ENCODE measurements at places on chromosomes 16 and 17. TPM values are rescaled to one million over a fixed set of nuclear protein-coding genes. Genes with fewer than 3 reads are reported as not detected.

Gene FLII
- total RNA-seq = 307 TPM

- no peaks in the 10 kb centered on the region for H3K36me3 ChIP-seq
- H3K27ac ChIP-seq = no peak overlapping the region
- DNase-seq = no peak
- no peak overlapping the region for H3K4me3 ChIP-seq
Observed at GRCh38 chr16:88538366-88539060, 31.7 kb upstream of the ZC3H18 start.

- no peaks in the 10 kb centered on the region for H3K4me1 ChIP-seq
- H3K36me3 ChIP-seq = no peaks in the 10 kb centered on the region
- H3K27me3 ChIP-seq = no peaks in the 10 kb centered on the region
- no peak for DNase-seq
Observed at GRCh38 chr16:55399911-55400310, 75.9 kb downstream of the IRX6 start.

GRCh38 chr16:49730772-49731171, 125.1 kb downstream of the ZNF423 start:
- H3K4me3 ChIP-seq = no peak overlapping the region
- no peak for DNase-seq
- H3K36me3 ChIP-seq = no peaks in the 10 kb centered on the region
- H3K4me1 ChIP-seq = no peaks in the 10 kb centered on the region

DNA sequence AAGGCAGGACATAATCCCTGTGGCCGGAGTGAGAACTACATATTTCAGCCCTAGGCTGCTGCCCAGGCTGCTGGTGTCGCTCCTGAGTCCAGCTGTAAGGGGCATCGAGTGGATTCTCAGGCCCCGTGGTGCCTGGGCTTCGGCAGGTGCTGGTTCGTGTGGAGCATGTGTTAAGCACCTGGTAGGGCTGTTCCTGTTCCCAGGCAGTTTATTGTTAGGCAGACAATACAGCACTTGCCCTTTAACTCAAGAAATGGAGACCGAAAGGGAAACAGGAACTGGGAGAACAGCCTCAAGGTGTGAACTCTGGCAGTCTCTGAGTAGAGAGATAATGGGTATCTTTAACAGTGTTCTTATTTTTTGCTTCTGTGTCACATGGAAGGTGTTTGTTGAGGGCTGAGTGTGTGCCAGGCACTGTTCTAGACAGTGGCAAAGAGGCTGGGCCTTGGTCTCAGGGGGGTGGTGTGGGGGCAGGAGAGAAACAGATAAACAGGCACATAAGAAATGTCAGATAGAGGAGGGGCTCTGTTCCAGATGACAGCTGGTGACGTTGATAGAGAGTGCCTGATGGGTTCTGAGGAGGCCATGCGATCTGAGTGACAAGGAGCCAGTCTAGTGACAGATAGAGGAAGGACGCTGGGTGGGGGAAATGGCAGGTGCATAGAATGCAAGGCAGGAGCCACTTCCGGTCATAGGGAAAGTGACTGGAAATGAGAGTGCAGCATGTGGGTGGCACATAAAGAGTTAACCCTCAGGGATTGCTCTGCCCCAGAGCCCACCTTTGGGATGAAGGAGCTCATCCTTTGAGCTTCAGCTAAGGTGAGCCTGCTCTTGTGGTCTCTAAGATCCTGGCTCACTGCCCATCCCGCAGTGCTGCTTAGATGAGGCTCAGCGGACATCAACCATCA, 33.8 kb downstream of the EPN2 start:
- H3K27ac ChIP-seq = peak overlapping the region; percentile 88
- peaks cover 6% of the 10 kb centered on the region for H3K4me1 ChIP-seq
- DNase-seq = no peak
- no peak overlapping the region for H3K4me3 ChIP-seq

DNA sequence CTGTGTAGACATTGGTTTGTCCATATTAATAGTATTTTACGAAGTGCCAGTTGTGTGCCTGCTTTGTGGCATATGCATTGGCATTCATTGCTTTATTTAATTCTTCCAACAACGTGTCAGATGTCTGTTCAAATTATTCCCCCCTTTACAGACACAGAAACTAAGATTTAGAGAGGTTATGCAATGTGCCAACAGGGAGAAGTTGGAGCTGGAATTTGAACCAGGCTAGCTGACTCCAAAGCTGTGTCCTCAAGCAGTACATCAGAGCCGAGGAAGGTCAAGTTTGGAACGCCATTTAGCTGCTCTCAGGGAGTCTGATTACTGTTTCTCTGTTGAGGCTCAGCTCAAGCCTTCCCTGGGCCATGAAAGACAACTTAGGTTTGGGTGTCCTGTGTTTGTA, 232.3 kb downstream of the WWOX start:
- H3K4me3 ChIP-seq = no peak overlapping the region
- no peak overlapping the region for H3K27ac ChIP-seq
- no peaks in the 10 kb centered on the region for H3K36me3 ChIP-seq
- H3K4me1 ChIP-seq = no peaks in the 10 kb centered on the region
- H3K27me3 ChIP-seq = no peaks in the 10 kb centered on the region

DNA sequence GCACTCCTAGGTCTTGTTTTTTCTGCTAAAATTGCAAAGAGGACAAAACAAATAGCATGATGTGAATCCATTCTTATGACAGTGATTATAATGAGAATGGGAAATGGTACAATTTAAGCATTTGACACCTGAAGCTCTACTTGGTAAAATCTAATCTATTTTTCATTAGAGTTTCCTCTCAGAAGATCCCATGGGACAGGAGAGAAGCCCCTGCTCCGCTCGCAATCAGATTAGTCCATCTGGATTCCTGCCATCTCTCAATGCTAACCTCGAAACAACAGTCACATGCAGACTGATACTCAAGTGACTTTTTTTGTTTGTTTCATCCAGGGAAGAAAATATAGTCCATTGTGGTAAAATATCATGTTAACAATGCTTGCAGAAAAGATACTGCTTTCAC, 107.4 kb upstream of the TOM1L1 start:
- H3K4me3 ChIP-seq = no peak overlapping the region
- no peaks in the 10 kb centered on the region for H3K4me1 ChIP-seq
- DNase-seq = no peak
- H3K27me3 ChIP-seq = no peaks in the 10 kb centered on the region
- H3K36me3 ChIP-seq = no peaks in the 10 kb centered on the region

Gene LYZL6
- not detected for total RNA-seq

Gene PITPNM3
- 5.0 TPM for total RNA-seq

- no peak overlapping the region for H3K4me3 ChIP-seq
- H3K27me3 ChIP-seq = no peaks in the 10 kb centered on the region
- H3K27ac ChIP-seq = no peak overlapping the region
- H3K36me3 ChIP-seq = no peaks in the 10 kb centered on the region
Observed at GRCh38 chr16:50933262-50933661, 191.4 kb downstream of the CYLD start.

DNA sequence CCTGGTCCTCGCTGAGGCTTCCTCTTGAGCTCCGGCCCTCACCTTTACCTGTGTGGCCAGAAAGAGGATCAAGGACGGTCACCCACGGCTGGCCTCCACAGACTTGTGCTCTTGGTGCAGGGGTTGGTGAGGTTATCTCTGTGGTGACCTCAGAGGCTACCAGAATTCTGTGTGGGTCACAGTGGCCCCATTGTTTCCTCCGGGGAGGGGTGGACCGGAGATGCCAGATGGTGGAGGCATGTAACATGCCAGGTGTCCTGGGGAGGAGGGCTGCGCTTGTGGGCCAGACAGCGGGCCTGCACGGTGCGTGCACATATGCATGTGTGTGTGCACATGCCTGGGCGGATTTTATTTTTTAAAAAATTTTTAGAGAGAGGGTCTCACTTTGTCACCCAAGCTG, 6.3 kb downstream of the SGCA start:
- H3K4me3 ChIP-seq = no peak overlapping the region
- DNase-seq = no peak
- peak overlapping the region; percentile 88 for H3K27ac ChIP-seq

DNA sequence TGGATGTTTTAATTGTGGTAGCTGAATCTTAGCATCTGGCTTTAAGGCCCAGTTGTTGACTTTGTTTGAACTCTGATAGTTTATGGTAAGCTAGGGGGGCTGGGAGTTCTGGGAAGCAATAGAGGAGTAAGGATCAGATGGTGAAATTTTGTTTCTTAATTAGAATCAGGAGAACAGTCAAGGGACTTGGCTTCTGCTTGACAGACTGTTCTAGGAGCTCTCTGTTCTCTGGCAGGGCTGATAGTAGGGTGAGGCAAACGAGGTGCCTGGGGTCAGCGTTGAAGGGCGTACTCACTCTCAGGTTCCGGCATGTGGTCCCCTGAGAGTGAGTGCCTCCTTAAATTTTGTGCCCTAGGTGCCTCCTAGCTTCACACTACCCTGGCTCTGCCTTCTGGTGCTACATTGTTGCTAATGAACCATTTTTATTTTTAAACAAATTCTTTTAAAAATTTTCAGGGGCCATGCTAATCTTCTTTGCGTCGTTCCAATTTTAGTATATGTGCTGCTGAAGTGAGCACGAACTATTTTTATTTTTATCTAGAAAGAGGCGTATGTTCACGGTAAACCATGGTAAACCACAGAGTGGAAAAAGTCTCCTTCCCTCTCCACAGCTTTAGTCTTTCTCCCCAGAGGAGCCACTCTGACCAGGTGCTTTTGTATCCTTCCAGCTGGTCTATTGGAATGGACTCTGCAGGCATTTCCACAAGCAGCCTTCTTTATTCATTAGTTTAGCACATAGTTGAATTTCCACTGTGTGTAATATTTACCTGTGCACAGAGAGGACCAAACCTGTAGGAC, 19.7 kb downstream of the SLC7A6 start:
- H3K4me1 ChIP-seq = no peaks in the 10 kb centered on the region
- no peaks in the 10 kb centered on the region for H3K36me3 ChIP-seq
- no peaks in the 10 kb centered on the region for H3K27me3 ChIP-seq
- no peak overlapping the region for H3K4me3 ChIP-seq
- peak overlapping the region; percentile 15 for H3K27ac ChIP-seq

DNA sequence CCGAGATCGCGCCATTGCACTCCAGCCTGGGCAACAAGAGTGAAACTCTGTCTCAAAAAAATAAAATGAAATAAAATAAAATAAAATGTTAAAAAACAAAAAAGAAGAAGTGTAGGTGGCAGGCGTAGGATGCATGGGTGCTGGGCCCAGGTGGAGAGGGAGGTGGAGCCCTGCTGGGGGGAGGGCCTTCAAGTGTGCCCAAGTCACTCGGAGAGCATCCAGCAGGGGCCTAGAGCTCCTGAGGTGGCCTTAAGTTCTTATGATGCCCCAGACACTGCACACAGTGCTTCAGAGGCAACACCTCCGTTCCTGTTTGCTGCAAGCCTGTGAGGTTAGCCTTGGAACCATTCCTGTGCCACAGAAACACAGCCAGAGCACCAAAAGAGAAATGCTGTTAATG, 23.2 kb downstream of the IL4R start:
- H3K27me3 ChIP-seq = no peaks in the 10 kb centered on the region
- no peak for DNase-seq
- H3K4me3 ChIP-seq = no peak overlapping the region
- H3K36me3 ChIP-seq = no peaks in the 10 kb centered on the region
- H3K27ac ChIP-seq = no peak overlapping the region

Gene RBFOX1
- total RNA-seq = not detected

DNA sequence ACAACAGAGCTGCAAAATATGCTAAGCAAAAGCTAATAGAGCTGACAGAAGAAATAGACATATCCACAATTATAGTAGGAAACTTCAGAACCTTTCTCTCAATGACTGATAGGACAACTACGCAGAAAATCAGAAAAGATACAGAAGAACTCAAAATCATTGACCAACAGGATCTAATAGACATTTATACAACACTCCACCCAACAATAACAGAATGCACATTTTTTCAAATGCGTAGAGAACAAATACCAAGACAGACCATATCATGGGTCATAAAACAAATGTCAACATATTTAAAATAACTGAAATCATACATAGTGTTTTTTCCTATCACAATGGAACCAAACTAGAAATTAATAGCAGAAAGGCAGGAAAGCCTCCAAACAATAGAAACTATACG, 237.4 kb downstream of the C16orf78 start:
- no peaks in the 10 kb centered on the region for H3K36me3 ChIP-seq
- no peak overlapping the region for H3K4me3 ChIP-seq
- no peaks in the 10 kb centered on the region for H3K27me3 ChIP-seq

DNA sequence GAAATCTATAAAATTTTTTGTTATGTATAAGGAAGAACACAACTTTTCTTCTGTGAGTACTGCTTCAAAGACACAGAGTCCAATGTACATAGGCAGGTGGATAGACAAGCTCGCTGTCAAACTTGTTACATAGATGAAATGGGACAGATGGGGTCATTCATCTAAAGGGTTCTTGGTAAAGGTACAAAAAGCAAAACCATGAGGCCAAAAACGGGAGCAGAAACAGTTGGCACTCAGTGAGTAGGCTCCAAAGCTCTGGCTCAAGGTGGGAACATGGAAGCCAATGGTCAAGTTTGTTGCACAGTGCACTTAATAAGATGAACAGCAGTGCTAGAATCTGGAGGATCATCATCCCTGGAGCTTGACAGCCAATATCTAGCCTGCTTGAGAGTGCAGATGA, 979.0 kb upstream of the EEF2KMT start:
- H3K4me1 ChIP-seq = no peaks in the 10 kb centered on the region
- H3K36me3 ChIP-seq = no peaks in the 10 kb centered on the region
- H3K27me3 ChIP-seq = no peaks in the 10 kb centered on the region
- H3K27ac ChIP-seq = no peak overlapping the region
- H3K4me3 ChIP-seq = no peak overlapping the region
- DNase-seq = no peak

DNA sequence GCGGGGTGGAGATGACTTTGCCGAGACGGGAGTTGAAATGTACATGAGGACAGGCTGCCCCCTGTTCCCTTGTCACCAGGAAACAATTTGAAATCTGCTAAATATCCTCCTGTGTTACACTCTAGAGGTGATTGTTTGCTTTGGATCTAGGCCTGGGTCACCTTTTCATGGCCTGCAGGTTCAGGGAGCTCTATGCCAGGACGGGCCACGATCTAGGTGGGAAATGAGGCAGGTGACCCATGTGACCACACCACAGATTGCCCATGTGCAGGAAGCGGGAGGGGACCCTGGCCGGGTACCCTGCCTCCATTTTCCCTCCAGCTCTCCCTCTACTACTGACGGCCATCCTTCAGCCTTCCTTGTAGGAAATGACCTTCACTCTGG, 43.4 kb downstream of the MEAK7 start:
- no peak overlapping the region for H3K4me3 ChIP-seq
- H3K27me3 ChIP-seq = no peaks in the 10 kb centered on the region
- H3K4me1 ChIP-seq = no peaks in the 10 kb centered on the region
- H3K27ac ChIP-seq = no peak overlapping the region
- no peaks in the 10 kb centered on the region for H3K36me3 ChIP-seq
- DNase-seq = no peak

Gene KRT25
- total RNA-seq = not detected

GRCh38 chr16:57462209-57462977, at the start of gene POLR2C:
Gene POLR2C (plus strand): TSS chr16:57462679. CDS start chr16:57462725, 46 bp downstream.
- no peaks in the 10 kb centered on the region for H3K36me3 ChIP-seq
- H3K27ac ChIP-seq = peak within 1 kb of the TSS; percentile 87
- no peaks in the 10 kb centered on the region for H3K27me3 ChIP-seq
- peaks cover 4% of the 10 kb centered on the region for H3K4me1 ChIP-seq

Gene WFIKKN1
- 0.26 TPM for total RNA-seq

- H3K27me3 ChIP-seq = no peaks in the 10 kb centered on the region
- no peak overlapping the region for H3K4me3 ChIP-seq
- H3K36me3 ChIP-seq = no peaks in the 10 kb centered on the region
Observed at GRCh38 chr17:8893059-8893458, 25.6 kb upstream of the PIK3R6 start.

Gene ITGB4
- 72.8 TPM for total RNA-seq

Measured in uterus (tissue), 4 donors.